ENCODE measurements at places on chromosomes 7 and 10. TPM values are rescaled to one million over a fixed set of nuclear protein-coding genes. Genes with fewer than 3 reads are reported as not detected.
A peak's percentile ranks its signal among the peaks of the same experiment; 100 is the strongest.

Gene SLC26A5
- 3.8 TPM for total RNA-seq

DNA sequence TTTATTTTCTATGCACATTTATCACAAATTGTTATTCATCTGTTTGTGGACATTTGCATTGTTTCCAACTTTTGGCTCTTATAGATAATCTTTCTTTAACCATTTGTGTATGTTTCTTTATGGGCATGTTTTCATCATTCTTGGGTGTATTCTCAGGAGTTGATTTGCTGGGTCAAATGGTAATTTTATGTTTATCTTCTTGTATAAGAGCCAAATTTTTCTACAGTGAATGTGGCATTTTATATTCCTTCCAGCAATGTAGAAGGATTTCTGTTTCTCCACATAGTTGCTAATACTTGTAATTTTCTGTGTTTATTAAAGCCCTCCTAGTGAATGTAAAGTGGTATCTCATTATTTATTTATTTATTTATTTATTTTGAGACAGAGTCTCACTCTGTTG, 21.8 kb downstream of the CYP2C19 start:
- H3K27ac ChIP-seq, result no peak overlapping the region
- no peaks in the 10 kb centered on the region for H3K36me3 ChIP-seq
- no peak for DNase-seq
- H3K4me1 ChIP-seq, result no peaks in the 10 kb centered on the region
- no peaks in the 10 kb centered on the region for H3K27me3 ChIP-seq

GRCh38 chr7:159068488-159068811, 76.2 kb downstream of the VIPR2 start:
- H3K27me3 ChIP-seq, result no peaks in the 10 kb centered on the region
- H3K27ac ChIP-seq, result no peak overlapping the region
- peak; percentile 13 for DNase-seq
- no peaks in the 10 kb centered on the region for H3K4me1 ChIP-seq
- H3K4me3 ChIP-seq, result no peak overlapping the region
- H3K36me3 ChIP-seq, result no peaks in the 10 kb centered on the region

Gene GPC2
- total RNA-seq, result not detected

Measured in thyroid gland (tissue), 4 donors.